ENCODE measurements at places on chromosomes 5 and 9.
A peak's percentile ranks its signal among the peaks of the same experiment; 100 is the strongest.

DNA sequence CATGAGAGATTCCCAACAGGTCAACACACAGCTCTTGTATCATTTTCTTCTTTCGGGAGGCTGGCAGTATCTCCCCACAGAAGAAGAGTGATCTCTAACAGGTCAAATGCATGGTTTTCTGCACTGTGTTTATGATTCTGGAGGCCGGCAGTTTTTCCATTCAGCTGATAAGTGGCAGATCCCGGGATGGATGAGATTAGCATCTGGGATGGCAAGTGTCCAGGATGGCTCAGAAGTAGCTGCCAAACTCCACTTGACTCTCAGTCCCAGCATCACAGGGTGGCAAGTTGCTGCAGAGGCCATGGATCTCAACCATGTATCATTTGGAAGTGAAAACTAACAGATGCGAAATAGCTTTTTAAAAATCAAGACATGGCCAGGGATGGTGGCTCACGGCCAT, 97.8 kb upstream of the SLC44A1 start:
- DNase-seq: no peak

DNA sequence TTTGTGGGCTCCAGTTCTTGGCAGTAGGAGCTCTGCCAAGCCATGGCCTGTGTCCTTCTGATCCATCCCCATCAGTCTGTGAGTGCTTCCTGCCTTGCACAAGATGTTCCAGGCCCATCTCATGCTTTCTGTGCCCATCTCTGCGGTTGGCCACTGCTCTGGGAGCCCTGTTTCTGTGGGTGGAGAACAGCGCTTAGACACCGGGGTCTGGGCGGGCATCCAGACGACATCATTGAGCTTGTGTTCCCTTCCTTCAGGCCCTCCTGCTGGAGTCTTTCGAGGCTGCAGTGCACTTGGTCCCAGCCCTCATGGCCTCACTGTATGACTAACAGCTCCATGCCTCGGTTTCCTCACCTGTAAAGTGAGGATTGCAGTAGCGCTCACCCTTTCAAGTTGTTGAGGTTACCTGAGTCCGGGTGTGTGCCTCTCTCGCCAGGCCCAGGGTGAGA, 14.9 kb upstream of the CARD19 start:
- no peak for DNase-seq

GRCh38 chr5:149939546-149939945, 5.0 kb downstream of the PDE6A start:
- no peak for DNase-seq

DNA sequence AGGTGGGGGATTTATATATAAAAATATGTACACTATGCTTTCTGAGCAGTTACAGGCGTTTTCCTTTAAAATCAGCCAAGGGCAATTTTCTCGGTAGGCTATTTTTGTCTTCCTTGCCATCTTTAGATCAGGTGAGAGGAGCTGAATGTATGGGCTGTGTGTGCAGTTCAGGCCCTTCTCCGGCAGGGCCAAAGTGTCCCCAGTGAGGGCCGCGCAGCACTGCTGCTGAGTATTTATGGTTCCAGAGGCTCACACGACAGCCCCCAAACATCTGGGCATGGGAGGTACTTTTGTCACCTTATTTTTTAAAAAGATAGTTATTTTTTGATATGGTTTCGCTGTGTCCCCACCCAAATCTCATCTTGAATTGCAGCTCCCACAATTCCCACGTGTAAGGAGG, 11.5 kb downstream of the GFPT2 start:
- DNase-seq: no peak

GRCh38 chr9:137077758-137078693, 709 bp downstream of the UAP1L1 start:
- no peak for DNase-seq

GRCh38 chr5:1797103-1797800, 2.4 kb downstream of the MRPL36 start:
- no peak for DNase-seq

GRCh38 chr5:168136340-168136739, 155.1 kb upstream of the WWC1 start:
- no peak for DNase-seq

- DNase-seq: no peak
Measured at GRCh38 chr9:133948131-133948530, 44.0 kb downstream of the VAV2 start.

DNA sequence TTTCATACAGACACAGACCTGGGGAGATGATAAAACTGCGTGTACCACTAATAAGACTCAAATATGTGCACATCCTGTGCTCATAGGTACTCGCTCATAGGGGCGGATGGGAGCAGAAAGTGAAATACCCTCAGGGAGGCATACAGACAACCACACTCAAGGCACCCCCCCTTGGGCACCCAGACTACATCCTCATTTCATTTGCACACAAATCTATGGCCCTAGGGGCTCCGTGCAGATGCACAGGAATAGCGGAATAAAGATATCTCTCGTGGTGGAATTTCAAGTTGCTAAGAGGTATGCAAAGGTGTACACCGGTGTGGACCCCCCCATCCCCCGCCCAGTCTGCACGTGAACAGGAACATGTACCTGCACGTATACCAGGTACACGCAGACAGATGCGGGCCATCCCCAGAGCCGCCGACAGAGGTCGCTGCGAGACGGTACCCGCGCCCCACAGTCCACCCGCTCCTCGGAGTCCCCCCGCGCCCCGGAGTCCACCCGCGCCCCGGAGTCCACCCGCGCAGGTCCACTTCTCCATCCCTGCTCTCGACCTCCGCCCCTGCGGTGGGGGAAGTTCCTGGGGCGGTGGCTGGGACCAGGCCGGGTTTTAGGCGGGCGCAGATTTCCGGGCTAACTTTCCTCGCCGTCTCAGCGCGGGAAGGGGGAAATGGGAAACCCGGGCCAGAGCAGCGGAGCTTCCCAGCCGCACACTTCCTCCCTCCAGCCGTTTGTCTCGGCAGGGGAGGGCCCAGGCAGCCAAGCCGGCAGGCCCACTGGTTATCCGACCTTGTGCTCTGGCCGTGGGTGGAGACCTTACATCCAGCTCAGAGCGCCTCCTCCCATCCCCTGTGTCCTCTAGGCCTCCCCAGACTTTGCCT, 1.0 kb upstream of the IL12B start:
- no peak for DNase-seq

DNA sequence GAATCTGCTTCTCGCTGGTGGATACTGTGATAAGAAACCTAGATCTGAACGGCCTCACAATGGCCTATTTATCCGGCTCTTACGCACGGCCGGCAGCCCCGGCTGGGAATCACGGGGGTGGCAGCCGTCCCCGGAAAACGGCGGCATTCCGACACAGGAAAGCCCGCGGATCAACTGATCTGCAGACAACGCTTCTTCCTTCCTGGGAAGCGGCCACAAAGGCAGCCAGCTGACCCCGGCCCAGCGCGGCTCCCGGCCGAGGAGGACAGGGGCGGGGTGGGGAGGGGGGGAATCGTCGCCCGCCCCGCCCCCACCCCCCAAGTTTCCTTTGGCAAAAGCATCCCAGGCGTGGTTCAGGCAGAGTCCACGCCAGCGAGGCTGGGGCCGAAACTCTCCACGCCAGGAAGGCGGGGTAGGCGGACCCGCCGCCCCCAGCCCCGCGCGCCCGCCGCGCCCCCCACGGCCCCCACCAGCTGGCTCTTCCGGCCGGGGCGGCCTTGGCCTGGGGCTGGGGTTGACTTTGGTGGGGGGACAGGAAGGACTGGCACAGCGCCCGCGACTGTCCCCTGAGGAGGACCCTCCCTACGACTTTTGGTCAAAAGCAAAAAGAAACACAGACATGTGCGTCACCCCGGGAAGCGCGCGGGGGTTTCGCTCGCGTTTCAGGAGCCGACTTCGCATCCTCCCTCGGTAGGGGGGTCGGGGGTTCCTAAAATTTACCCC, 247.7 kb upstream of the ANKRD55 start:
- DNase-seq: peak; percentile 94

GRCh38 chr5:110832683-110833082, 93.9 kb downstream of the SLC25A46 start:
- DNase-seq: no peak

DNA sequence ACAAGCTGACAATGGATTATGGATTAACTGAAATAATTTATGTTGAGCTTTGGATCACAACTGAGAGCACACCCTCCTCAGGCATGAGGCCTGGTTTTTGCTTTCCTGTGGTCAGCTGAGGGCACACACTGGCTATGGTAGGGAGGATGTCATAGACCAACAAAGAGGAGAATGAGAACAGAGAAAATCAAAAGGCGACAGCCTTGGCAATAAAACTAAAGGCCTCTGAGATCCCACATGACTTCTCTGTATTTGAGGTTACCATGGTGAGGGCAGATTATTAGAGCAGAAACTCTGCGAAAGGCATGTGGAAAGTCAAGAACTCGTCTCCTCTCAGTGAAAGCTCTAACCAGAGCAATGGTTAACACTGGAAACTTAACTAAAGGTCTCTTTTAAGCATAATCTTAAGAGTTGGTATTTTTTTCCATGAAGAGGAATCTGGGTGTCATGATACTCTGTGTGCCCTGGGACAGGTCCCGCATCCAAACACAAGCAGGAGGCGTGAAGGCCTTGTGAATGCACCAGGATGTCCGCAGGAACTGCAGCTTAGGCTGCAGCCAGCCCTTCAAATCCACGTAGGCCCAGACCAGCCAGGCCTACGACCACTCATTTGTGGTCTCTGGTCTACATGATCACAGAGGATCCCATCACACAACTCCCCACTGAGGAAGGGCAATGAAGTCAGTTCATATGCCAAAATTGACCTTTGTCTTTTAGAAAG, 12.4 kb upstream of the MEIKIN start:
- peak; percentile 8 for DNase-seq

- DNase-seq: no peak
Measured at GRCh38 chr9:76658510-76659231, 105.6 kb upstream of the PCA3 start.

DNA sequence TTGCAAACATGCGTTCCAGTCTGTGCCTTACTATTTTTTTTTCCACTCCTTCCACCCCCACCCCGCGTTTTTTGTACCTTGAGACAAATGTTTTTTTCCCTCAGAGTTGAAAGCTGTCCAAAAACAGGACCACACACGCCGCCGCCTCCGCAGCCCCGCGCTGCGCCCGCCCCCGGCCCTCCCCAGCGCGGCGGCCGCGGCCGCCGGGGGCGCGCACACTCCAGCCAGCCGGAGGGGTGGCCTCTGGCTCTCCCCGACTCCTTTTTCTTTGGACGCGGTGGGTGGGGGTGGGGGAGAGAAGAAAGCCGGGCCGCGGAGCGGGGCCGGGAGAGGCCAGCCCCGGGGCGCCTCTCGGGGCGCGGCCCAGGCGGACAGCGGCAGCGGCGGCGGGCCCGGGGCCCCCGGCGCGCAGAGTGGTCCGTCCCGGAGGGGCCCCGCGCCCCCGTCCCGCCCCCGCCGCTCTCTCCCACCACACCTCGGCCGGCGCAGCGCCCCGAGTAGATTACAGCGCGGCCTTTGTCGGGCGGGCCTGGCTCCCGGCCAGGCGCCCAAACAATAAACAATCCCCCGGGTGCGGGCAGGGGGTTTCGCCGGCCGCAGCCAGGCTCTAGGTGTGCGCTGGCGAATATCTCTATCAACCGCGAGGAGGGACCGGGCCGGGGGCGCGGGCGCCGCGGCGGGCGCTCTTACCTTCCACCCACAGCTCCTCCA, 10.9 kb downstream of the PTCH1 start:
- no peak for DNase-seq

DNA sequence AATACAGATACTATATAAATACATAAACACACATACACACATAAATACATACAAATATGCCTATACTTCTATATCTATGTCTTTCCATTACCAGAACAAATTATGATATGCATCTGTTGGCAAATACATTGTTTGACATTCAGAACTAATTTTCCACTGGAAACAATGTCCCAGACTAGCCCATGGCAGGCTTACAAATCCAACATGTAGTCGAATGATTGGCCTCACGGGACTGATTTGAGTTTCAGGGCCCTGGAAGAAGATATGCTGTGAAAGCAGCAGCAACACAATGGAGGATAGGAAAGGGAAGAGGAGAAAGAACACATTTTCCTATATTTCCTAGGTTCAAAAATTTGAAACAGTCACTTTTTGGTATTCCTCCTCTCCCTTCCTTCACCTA, 881.1 kb upstream of the DMAC1 start:
- no peak for DNase-seq

GRCh38 chr9:87518702-87519335, 21.2 kb downstream of the DAPK1 start:
- no peak for DNase-seq

- DNase-seq: no peak
Measured at GRCh38 chr5:155053501-155053900, 39.9 kb downstream of the KIF4B start.

GRCh38 chr5:173680660-173681242, 64.3 kb upstream of the BOD1 start:
- DNase-seq: no peak

GRCh38 chr9:134064711-134065110, 3.1 kb downstream of the BRD3 start:
- no peak for DNase-seq

- peak; percentile 51 for DNase-seq
Measured at GRCh38 chr9:110148891-110149290, 59.1 kb downstream of the C9orf152 start.

- DNase-seq: no peak
Measured at GRCh38 chr5:9082996-9083395, 462.9 kb downstream of the SEMA5A start.

Data from foreskin melanocyte (primary cell).